CD8-positive, alpha-beta memory T cell (primary cell): ENCODE measurements at places on chromosomes 5 and 9. TPM values are rescaled to one million over a fixed set of nuclear protein-coding genes. Genes with fewer than 3 reads are reported as not detected.

The NEURL1B gene
- total RNA-seq = 0.13 TPM

The AHRR gene
- total RNA-seq = 38.2 TPM

The CNTNAP3B gene
- total RNA-seq = not detected

The PCDHB7 gene
- not detected for total RNA-seq

The PDE6A gene
- not detected for total RNA-seq

The TRAPPC13 gene
- total RNA-seq = 24.1 TPM

The ZBED3 gene
- 1.3 TPM for total RNA-seq

DNA sequence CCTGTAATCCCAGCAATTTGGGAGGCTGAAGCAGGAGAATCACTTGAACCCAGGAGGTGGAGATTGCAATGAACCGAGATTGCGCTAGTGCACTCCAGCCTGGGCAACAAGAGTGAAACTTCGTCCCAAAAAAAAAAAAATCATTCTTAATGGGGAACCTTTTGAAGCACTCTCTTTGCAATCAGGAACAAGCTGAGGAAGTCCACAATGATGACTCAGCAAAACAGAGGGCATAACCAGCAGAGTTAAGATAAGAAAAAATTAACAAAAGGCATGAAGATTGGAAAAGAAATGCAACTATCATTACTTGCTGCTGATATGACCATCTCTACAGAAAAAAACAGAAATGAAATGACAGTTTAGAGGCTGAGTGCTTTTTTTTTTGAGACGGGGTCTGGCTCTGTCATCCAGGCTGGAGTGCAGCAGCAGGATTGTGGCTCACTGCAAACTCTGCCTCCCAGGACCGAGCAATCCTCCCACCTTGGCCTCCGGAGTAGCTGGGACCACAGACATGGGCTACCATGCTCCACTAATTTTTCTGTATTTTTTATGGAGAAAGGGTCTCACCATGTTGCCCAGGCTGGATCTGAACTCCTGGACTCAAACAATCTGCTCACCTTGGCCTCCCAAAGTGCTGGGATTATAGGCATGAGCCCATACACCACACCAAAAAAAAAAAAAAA lies 88.0 kb downstream of the FNBP1 start:
- H3K36me3 ChIP-seq = peaks cover 30% of the 10 kb centered on the region
- no peak overlapping the region for H3K4me3 ChIP-seq
- no peaks in the 10 kb centered on the region for H3K27me3 ChIP-seq
- H3K4me1 ChIP-seq = peaks cover 25% of the 10 kb centered on the region
- peak overlapping the region; percentile 11 for H3K27ac ChIP-seq

GRCh38 chr5:180809403-180810209 lies 7.0 kb upstream of the MGAT1 start:
- peak; percentile 92 for DNase-seq
- H3K27ac ChIP-seq = peak overlapping the region; percentile 93
- peak overlapping the region; percentile 87 for H3K4me3 ChIP-seq
- H3K27me3 ChIP-seq = no peaks in the 10 kb centered on the region

DNA sequence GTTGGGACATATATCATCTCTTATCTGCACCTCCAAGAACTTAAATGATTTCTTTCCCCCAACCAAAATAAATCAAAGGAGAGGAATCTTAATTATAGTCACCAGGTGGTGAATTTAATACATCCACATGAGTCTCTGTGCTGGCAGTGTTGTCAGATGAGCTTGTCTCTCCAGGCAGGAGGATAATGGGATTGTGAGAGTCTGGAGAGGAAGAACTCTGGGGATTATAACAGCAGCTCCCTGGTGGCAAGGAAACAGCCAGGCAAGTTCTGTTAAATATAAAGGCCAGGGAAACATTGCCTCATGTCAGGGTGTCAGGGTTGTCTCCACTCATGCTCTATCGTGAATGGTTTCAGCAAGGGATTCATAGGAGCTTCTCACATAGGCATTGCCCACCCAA lies 80.8 kb downstream of the TLR4 start:
- no peak for DNase-seq
- peaks cover 11% of the 10 kb centered on the region for H3K4me1 ChIP-seq
